Mesothelial cell of epicardium (in vitro differentiated cells): ENCODE measurements at places on chromosomes 2 and 18. TPM values are rescaled to one million over a fixed set of nuclear protein-coding genes. Genes with fewer than 3 reads are reported as not detected.

The FAM161A gene
- 9.3 to 10.8 TPM (median 9.5 TPM) in 3 replicates for total RNA-seq

DNA sequence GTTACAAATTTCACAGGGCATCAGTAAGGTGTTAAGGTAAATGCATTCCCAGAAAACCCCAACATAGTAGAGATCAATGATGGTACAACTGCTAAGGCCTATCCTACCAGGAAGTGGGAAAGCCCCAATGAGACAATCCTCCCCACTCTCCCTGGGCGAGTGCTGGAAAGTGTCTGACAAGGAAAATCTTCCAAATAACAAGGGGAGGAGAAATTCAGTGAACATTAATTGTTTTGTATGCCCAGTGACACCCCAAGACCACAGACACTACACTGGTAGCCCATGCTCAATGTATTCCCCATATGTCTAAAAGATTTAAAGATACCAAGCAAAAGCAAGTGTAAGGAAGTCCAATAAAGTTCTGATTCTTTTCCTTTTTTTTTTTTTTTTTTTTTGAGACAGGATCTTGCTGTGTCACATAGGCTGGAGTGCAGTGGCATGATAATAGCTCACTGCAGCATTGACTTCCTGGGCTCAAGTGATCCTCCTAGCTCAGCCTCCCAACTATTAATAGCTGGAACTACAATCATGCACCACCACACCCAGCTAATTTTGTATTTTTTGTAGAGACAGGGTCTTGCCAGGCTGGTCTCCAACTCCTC lies 24.7 kb downstream of the B4GALT6 start:
- no peak overlapping the region for H3K27ac ChIP-seq
- no peak for DNase-seq
- H3K27me3 ChIP-seq = no peaks in the 10 kb centered on the region
- H3K4me3 ChIP-seq = no peak overlapping the region
- H3K4me1 ChIP-seq = peaks cover 19% of the 10 kb centered on the region

The SLC4A5 gene
- 7.5 to 9.3 TPM (median 9.2 TPM) in 3 replicates for total RNA-seq

DNA sequence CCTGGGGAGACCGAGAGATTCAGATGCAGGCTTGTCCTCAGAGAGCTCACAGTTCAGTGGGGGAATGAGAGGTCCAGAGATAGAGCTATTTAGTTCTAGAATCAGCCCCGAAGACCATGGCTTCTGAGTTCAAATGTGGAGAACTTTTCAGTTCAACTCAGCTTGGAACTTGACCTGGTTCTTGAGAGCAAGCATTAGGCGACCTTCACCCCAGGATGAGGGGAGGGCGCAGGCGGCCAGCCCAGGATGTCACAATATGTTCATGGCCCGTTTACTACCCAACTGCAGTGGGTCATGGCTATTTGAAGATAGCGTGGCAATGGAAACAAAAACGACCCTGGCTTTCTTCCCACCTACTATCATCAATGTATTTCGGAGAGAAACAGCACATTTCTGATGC lies 33.8 kb downstream of the DCDC2C start:
- no peak overlapping the region for H3K4me3 ChIP-seq
- no peaks in the 10 kb centered on the region for H3K36me3 ChIP-seq
- no peaks in the 10 kb centered on the region for H3K4me1 ChIP-seq
- peaks cover 53% of the 10 kb centered on the region for H3K27me3 ChIP-seq
- no peak for DNase-seq
- H3K27ac ChIP-seq = no peak overlapping the region

DNA sequence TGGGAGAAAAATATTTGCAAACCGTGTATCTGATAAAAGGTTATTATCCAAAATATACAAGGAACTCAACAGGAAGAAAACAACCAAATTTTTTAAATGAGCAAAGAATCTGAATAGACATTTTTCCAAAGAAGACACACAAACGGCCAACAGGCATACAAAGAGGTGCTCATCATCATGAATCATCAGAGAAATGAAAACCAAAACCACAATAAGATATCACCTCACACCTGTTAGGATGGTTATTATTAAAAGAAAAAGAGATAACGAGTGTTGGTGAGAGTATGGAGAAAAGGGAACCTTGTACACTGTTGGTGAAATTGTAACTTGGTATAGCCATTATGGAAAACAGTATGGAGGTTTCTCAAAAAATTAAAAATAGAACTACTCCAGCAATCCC lies 463.3 kb downstream of the IRS1 start:
- H3K4me3 ChIP-seq = no peak overlapping the region
- H3K27me3 ChIP-seq = no peaks in the 10 kb centered on the region
- DNase-seq = no peak
- no peak overlapping the region for H3K27ac ChIP-seq

GRCh38 chr2:62972601-62973000 lies 78.0 kb upstream of the OTX1 start:
- no peak overlapping the region for H3K4me3 ChIP-seq
- H3K27ac ChIP-seq = no peak overlapping the region
- H3K4me1 ChIP-seq = no peaks in the 10 kb centered on the region
- no peak for DNase-seq
- no peaks in the 10 kb centered on the region for H3K27me3 ChIP-seq

The LRRC30 gene
- total RNA-seq = not detected in 3 replicates

GRCh38 chr2:165011199-165011598 lies 55.9 kb upstream of the SLC38A11 start:
- H3K4me1 ChIP-seq = peaks cover 4% of the 10 kb centered on the region
- H3K4me3 ChIP-seq = no peak overlapping the region

DNA sequence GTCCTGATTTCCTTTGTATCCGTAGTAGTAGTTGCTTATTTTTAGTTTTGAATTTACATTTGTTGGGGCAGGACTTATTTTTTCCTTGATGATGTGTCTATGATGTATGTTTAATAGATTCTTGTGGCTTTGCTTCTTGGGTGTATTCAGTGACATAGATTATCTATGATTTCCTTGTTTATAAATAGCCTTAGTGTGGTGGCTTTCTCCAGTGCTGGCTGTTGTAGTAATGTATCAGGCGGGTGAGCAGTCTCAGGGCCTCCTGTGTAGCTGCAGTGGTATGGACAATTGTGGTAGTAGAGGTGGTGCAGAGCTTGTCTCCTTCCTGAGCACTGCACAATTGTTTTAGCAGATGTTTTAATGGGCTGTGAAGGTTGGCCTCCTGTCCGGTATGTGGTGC lies 60.5 kb downstream of the SMCHD1 start:
- H3K27me3 ChIP-seq = no peaks in the 10 kb centered on the region
- H3K27ac ChIP-seq = no peak overlapping the region
- no peak for DNase-seq
- no peaks in the 10 kb centered on the region for H3K4me1 ChIP-seq

DNA sequence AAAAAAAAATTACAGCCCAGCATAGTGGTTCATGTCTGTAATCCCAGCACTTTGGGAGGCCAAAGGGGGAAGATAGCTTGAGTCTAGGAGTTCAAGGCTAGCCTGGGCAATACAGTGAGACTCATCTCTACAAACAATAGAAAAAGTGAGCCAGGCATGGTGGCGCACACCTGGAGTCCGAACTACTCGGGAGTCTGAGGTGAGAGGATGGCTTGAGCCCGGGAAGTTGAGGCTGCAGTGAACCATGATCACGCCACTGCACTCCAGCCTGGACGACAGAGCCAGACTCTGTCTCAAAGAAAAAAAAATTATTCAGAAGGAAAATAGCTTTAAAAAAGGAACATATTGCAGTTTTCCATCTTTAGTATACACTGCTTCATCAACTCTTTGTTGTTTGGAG lies 47.8 kb downstream of the CYP27C1 start:
- H3K4me3 ChIP-seq = no peak overlapping the region
- no peaks in the 10 kb centered on the region for H3K27me3 ChIP-seq
- H3K36me3 ChIP-seq = no peaks in the 10 kb centered on the region
- DNase-seq = peak; percentile 7
- H3K27ac ChIP-seq = no peak overlapping the region
